ENCODE measurements at places on chromosomes 2 and 18. TPM values are rescaled to one million over a fixed set of nuclear protein-coding genes. Genes with fewer than 3 reads are reported as not detected.

DNA sequence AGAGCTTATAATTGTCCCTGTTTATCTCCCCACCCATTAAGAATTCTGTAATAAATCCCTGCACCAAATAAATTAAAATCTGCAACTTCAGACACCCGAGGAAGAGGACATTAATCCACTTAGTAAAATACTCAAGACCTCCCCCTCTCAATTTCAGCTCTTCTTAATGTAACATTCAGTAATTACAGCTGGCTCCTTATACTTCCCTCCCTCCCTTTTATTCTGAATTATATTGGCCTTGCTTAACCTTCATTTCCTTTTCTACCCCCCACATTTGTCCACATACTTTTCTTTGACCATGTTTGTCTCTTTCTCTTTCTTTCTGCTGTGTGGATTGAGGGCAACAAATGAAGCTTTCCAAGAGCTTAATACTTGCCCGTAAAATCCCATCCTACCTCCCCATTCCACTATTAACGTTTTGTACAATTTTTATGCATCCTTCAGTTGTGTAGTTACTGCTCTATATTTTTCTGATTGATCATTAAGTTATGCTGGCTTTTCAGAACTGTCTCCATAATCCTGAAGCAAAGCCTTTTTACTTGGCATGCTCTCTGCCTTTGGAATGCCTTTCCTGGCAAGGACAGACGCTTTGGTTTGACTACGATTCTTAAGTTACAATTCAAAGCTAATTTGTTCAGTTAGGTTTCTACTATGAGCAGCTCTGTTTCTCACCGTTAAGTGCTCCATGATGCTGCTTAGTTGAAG lies 580.1 kb downstream of the ZEB2 start:
- DNase-seq = no peak

- no peak for DNase-seq
Observed at GRCh38 chr2:128754246-128754724, 435.6 kb upstream of the HS6ST1 start.

The GALNT1 gene
- total RNA-seq = 147 TPM

The SPP2 gene
- not detected for total RNA-seq

- DNase-seq = no peak
Observed at GRCh38 chr2:177893880-177894279, 178.7 kb downstream of the PDE11A start.

GRCh38 chr2:112621790-112622527 lies 23.8 kb upstream of the SLC20A1 start:
- DNase-seq = no peak

- DNase-seq = no peak
Observed at GRCh38 chr2:114488841-114489530, 46.5 kb downstream of the DPP10 start.

The UPP2 gene
- total RNA-seq = not detected

The REG1B gene
- total RNA-seq = 2.0 TPM

The TTC39C gene
- total RNA-seq = 14.8 TPM

DNA sequence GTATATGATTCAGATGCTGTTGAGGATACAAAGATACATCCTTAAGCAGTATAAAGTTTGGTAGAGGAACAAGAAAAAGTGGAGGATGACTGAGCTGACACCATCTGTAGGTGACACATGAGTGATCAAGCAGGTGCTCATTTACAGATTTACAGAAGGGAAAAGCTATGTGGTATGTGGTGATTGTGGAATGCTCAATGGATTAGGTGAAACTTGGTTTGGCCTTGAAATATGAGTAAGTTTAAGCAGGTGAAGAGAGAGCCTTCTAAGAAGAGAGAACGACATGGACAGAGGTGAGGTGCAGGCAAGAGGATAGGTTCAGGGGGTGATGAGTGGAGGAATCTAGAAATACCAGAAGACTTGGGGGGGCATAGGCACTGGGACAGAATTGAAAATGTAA lies 5.9 kb downstream of the ASXL3 start:
- DNase-seq = no peak

The CHRND gene
- total RNA-seq = not detected

- no peak for DNase-seq
Observed at GRCh38 chr2:127504552-127505430, 21.5 kb downstream of the IWS1 start.

The WIPF1 gene
- 8.3 TPM for total RNA-seq

The CXCR1 gene
- not detected for total RNA-seq

GRCh38 chr2:111537078-111537655 lies 346.8 kb downstream of the ANAPC1 start:
- no peak for DNase-seq

The UGT1A8 gene
- total RNA-seq = 0.15 TPM

- no peak for DNase-seq
Observed at GRCh38 chr2:146806364-146807005, 1038.3 kb upstream of the ACVR2A start.

DNA sequence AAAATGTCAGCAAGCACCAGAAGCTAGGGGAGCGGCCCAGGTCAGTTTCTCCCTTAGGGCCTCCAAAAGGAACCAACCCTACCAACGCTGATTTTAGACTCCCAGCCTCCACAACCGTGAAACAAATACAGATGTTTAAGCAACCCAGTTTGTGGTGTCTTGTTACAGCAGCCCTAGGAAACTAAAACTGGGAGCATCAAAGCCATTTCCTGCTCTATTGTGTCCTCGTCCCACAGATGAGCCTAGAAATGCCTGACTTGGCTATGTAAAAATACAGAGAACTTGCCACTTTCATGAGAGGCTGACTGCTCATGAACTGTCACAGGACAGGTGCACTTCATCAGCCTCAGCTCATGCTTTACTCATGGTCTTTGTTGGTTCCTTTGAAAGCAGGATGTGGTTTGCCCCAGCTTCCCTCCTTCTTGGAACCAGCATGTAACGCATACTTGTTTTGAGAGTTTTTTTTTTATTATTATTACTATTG lies 97.6 kb upstream of the SLC39A10 start:
- DNase-seq = no peak

- no peak for DNase-seq
Observed at GRCh38 chr2:105926960-105927678, 182.4 kb downstream of the NCK2 start.

DNA sequence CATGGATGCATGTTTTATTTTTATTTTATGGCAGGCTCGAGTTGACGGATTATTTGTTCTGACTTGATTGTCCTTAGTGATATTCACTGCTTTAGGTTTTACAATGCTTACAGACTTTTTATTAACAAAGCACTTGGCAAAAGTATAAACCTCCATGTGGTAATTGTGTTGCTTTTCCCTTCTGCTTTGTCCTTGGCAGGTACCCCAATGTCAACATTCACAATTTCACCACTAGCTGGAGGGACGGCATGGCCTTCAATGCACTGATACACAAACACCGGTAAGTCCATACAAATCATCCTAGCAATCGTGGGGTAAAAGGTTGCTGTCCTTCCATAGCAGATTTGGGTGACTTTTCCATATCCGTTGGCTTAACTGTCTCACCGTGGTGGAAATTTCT lies 106.1 kb upstream of the EML6 start:
- DNase-seq = no peak

- DNase-seq = no peak
Observed at GRCh38 chr2:5692561-5693286, 540 bp downstream of the SOX11 start.

- DNase-seq = no peak
Observed at GRCh38 chr2:159396799-159397198, 110.3 kb upstream of the WDSUB1 start.

The STK39 gene
- 14.0 TPM for total RNA-seq

DNA sequence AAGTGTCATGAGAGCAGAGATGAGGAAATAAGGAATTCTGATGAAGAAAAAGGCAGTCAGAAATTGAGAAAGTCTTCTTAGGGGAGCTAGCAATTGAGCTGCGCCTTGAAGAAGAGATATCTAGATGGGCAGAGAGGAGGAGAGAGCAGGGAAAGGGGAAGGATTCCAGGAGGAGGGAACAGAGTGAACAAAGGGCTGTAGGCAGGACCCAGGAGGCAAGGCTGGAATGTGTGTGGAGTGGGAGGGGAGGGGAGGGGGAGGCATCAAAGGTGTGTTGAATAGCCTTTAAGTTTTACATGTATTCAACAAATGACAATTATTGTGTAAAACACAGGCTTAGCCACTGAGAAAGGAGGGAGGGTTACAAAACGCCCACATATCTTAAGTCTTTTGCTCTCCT lies 164.5 kb downstream of the TDRD15 start:
- DNase-seq = no peak

The PDE1A gene
- 0.08 TPM for total RNA-seq

The RAB17 gene
- total RNA-seq = 23.6 TPM

Measured in Panc1 (cell line).